ENCODE measurements at places on chromosomes 4 and X.

- DNase-seq: peak; percentile 14
Measured at GRCh38 chr4:107278791-107279483, 242.8 kb upstream of the DKK2 start.

GRCh38 chr4:181752516-181752915 is 490.7 kb upstream of the TENM3 start:
- no peak for DNase-seq

- DNase-seq: peak; percentile 61
Measured at GRCh38 chr4:76984127-76984526, 34.6 kb downstream of the SEPTIN11 start.

DNA sequence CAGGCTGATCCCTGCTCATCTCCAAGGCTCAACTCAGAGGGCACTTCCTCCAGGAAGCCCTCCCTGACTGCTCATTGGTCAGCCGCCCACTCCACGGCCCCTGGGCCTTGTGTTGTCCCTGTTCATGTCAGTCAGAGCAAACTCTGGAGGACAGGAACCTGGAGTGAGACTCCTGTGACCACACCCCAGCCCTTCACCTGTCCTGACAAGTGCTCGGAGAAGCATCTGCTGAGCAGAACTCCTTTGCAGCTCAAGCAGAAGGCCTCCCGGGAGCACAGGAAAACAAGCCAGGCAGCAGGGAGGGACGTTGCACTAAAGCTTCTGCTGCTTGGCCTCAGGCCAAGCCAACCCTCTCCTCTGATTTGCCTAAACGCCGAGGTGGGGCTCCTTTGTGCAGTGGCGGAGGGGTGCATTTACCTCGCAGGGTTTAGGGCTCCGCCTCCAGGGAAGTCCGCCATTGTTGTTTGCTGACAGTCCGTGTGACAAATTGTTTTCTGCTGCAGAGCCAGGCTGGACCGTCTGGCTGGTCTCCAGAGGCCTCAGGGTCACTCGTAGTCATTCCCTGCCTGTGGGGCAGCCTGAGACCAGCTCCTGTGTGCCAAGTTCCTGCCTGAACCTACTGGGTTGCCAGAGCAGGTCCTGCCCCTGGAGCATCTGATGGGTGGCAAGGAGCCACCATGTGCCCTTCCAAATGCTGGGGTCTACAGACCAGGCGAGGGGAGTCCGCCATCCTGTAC is 61.8 kb downstream of the C4orf50 start:
- no peak for DNase-seq

DNA sequence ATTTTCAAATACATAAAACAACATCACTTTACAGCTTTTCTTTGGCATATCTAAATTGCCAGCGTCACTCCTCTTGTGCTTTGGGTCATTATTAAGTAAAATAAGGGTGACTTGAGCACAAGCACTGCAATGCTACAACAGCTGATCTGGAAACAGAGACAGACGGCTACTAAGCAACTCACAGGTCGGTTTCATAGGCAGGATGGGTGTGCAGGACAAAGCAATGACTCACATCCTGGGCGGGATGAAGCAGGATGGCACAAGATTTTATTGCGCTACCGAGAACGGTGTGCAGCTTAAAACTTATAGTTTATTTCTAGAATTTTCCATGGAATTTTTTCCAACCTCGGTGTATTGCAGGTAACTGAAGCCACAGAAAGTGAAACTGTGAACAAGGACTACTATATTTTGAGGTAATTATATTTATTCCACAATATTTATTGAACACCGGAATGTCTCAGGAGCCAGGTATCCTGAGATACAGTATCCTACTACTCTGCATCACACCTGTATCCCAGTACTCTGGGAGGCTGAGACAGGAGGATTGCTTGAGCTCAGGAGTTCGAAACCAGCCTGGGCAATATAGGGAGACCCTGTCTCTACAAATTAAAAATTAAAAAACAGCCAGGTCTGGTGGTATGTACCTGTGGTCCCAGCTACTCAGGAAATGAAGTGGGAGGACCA is 215.5 kb downstream of the APBB2 start:
- peak; percentile 38 for DNase-seq

DNA sequence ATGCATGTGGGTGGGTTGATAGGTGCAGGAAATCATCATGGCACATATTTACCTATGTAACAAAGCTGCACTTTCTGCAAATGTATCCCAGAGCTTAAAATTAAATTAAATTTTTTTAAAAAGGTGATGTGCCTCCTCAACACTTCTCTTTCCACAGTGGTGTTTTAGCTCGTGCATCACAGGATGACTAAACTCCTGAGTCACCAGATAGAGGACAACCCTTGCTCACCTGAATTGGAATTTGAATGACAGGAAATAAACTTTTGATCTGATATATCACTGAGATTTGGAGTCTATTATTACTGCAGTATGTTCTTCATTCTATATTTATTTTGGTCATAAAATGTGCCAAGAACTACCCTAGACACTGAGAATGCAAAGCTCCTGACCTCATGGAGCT is 185.3 kb downstream of the MAPK10 start:
- no peak for DNase-seq

- DNase-seq: peak; percentile 70
Measured at GRCh38 chr4:19472666-19473065, 779.0 kb upstream of the SLIT2 start.

DNA sequence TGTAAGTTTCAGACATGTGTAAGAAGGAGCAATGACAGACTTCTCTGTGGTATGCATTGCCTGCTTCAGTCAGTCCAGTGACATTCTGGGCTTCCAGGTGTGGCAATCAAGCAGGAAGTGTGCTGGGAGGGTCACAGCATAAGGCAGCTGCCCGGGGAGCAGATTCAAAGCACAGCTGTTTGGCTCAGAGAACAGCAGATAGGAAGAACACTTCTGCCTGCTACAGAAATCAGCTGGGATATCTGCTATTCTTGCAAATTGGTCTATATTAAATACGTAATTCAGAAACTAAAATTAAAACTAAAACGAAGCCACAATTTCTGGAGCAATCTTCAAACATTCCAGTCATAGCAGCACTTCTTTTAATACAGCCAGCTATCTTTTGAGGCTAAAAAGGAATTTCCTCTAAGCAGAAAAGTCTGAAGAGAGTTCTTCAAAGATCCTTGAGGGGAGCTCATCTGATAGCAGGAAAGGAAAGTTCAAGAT is 47.5 kb upstream of the GALNT7 start:
- DNase-seq: no peak

DNA sequence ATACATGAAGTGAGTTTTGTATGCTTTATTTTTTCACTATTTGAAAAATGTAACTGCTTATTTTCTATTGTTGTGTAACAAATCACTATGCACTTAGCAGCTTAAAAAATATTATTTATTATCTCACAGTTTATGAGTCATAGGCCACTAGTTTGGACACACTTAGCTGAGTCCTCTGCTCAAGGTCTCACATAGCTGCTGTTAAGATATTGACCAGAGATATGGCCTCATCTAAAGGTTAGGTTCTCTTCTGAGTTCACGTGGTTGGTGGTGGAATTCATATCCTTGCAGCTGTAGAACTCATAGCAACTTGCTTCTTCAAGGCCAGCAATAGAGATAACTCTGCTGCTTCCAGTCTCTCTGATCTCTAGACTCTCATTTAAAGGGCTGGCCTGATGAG is 534.4 kb downstream of the SPRY1 start:
- DNase-seq: peak; percentile 17

DNA sequence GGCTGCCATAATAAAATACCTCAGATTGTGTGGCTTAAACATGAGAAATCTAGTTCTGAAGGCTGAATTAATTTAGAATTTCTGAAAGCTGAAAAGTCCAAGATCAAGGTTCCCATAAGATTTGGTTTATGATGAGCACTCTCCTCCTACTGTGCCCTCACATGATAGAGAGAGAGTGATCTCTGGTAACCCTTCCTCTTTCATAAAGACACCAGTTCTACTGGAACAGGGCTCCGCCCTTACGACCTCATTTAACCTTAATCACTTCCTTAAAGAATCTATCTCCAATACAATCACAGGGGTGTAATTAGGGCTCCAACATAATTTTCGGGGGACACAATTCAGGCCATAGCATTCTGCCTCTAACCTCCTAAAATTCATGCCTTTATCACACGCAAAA is 194.0 kb upstream of the MAB21L2 start:
- no peak for DNase-seq

DNA sequence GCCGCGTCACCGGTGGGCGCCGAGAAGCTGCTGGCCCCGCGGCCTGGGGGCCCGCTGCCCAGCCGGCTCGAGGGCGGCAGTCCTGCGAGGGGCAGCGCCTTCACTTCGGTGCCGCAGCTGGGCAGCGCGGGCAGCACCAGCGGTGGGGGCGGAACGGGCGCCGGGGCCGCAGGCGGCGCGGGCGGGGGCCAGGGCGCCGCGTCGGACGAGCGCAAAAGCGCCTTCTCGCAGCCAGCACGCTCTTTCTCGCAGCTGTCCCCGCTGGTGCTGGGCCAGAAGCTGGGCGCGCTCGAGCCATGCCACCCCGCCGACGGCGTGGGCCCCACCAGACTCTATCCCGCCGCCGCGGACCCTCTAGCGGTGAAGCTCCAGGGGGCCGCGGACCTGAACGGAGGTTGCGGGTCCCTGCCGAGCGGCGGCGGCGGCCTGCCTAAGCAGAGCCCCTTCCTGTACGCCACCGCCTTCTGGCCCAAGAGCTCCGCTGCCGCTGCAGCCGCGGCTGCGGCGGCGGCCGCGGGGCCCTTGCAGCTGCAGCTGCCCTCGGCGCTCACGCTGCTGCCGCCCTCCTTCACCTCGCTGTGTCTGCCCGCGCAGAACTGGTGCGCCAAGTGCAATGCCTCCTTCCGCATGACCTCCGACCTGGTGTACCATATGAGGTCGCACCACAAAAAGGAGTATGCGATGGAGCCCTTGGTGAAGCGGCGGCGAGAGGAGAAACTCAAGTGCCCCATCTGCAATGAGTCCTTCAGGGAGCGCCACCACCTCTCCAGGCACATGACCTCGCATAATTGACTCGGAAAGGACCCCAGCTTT is 5.6 kb downstream of the PRDM8 start:
- DNase-seq: peak; percentile 31

DNA sequence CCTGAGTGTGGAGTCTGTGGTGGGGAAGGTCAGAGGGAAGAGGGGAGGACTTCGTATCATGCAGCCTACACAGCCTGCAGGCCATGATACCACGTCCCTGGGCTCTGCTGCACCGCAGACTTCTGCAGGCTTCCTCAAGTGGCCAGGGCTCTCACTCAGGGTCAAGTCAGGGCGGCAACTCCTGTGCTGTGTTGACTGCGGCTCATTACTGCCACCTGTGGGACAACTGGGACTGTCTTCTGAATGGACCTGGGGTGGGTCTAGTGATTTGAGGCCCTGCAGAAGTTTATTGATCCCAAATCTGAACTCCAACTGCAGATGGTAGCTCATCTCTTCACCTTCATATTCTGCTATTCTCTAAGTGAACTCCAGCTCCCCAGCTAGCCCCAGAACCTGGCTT is 167.1 kb downstream of the NSUN7 start:
- no peak for DNase-seq
